ENCODE measurements at places on chromosomes 7 and 10.

DNA sequence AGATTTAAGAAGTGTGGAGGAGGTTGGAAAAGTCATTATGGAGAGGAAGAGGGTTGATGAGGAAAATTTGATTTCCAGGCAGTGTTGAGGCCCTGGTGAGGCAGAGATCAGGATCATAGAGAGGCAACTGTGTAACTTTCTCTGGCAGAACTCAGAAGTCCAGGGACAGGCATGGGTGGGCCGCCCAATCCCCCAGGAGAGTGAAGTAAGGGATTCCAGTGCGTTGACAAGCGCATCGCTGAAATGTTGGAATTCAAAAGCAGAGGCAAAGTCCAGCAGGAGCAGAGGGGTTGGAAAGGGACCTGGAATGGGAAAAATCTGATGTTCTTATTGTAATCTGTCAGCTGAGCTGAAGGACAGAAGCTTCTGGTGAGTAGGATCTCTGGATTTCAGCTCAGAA is 207.3 kb downstream of the FAM107B start:
- no peak for DNase-seq

- peak; percentile 90 for DNase-seq
These were observed 28.2 kb downstream of the PUS7 start for GRCh38 chr7:105493923-105494315.

DNA sequence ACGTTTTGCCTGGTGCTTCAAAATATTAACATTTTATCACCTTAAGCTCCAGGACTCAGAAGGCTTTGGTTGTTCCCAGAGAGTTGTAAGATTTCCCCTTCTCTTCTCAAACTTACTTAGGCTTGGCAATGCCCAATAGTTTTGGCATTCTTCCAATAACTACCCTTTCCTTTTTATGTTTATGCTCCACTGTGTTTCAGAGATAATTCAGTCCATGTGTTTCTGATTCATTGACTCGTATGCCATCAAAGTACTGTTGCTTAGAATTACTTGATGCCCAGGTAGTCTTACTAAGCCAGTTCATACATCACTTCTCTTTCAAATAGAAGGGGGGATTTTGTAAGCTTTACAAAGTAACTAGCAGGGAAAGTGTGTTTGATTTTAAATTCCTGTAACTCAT is 66.6 kb downstream of the AGMO start:
- DNase-seq, result no peak

DNA sequence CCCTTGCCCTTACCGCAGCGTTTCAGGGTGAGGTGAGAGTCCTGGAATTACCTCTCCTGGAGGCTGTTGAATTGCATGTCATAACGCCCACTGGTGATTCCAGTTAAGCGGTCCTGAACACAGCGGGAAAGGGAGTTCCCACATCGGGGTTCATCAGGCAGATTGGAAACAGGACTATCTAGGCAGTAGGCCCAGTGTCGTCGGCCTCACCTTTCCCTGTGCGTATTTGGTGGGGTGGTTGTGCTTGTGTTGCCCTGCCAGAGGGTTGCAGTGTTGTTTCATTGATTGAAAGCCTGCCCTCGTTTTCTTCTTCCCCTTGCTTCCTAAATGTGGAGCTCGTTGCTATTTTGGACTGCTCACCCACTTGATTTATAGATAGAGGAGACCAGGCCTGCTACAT is 10.6 kb upstream of the SUN1 start:
- DNase-seq, result no peak

DNA sequence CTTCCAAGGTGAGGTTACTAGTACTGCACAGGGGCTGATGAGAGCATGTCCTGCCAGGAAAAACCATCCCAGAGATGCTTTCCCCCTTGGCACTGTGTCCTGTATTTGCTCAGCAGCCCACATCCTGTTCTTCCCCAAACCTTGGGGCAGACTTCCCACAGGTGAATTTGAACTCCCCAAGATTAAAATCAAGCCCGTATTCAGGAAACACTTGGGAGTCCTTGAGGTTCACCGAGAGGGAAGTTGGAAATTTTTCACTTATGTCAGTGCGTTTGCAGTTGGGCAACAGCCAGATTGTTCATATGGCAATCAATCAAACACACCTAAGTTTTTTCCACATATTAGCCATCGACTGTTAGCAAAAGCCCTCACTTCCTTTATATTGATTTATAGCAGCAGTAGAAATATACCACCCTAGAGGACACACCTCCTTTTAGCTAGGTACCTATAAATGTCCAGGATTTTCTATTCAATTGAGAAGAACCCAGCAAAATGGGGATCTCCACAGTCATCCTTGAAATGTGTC is at the start of gene DMBT1:
TSS of gene DMBT1 (plus strand) at position 476 of the 526 bp plus-strand sequence. CDS start at position 493, 17 bp downstream.
- no peak for DNase-seq

- DNase-seq, result no peak
These were observed 10.4 kb downstream of the DENND11 start for GRCh38 chr7:141691540-141691939.

- no peak for DNase-seq
These were observed 466.5 kb downstream of the GRID1 start for GRCh38 chr10:85900061-85900460.

DNA sequence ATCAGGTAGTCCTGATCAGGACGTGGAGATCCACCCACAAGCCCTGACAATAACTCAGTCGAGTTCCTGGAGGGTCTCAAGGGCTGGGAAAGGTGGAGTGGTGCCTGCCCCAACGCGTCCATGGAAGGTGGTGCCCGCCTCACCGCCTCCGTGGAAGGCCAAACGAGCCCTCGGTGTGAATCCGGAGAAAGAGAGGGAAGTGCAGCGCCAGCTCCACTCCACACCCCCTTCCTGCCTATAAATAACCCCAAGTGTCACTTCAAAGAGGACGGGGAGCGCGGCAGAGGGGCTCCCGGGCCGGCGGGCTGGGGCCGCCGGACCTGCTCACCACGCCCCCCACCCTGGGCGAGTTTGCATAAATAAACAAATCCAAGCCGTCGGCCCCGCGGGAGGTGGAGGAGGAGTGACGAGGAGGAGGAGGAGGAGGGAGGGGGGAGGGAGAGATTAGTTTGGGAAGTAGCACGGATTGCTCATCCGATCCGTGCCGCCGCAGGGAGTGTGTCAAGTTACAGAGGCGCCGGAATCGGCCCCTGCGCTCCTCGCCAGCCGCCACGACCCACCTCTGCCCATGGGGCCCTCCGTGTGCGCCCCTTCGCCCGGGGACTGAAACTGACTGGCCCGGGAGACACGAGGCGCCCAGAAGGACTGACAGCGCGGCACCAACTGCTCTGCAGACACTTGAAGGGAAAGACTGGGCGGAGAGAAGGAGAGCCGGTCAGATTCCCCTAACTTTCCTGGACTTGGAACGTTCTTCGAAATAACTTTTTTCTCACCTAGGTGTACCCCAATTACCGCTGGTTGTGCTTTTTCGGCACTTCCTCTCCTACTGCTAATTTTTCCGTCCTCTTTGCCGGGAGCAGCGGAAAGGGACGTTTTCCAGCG is at the start of gene COL13A1:
TSS of gene COL13A1 (plus strand) at position 473 of the 882 bp plus-strand sequence. CDS start 518 bp downstream, outside the sequence.
- DNase-seq, result peak; percentile 71

- DNase-seq, result peak; percentile 17
These were observed 21.2 kb downstream of the CYP3A4 start for GRCh38 chr7:99762680-99763327.

DNA sequence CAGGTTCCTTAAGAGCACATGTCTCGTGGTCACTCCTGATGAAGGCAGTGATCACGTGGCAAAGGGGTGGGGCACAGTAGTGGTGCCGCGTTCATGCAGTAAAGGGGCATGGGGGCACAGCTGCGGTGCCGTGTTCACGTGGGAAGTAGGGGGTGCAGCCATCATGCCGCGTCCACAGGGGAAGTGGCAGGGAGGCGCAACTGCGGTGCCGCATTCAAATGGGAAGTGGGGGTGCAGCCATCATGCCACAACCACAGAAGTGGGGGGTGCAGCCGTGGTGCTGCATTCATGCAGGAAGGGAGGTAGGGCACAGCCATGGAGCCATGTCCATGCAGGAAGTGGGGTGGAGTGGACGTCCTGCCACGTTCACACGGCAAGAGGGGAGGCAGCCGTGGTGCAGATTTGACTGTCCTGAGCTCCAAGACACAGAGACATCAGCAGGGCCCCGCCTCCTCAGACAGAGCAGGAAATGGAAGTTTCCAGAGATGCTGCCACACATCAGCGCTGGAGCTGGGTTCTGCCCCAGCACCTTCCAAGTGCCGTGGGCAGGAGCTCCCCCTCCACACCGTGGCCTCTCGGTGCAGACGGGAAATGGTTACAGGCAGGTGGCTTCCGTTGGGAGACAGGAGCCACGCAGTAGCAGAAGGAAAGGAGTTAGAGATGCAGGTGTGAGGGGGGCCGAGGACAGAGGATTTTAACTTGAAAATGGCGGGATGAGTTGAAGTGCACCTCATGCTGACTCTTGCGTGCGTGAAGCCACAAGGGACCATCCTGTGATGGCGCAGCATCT is 95.0 kb upstream of the DDC start:
- DNase-seq, result no peak

GRCh38 chr7:105649727-105650381 is 68.6 kb upstream of the EFCAB10 start:
- DNase-seq, result peak; percentile 74

DNA sequence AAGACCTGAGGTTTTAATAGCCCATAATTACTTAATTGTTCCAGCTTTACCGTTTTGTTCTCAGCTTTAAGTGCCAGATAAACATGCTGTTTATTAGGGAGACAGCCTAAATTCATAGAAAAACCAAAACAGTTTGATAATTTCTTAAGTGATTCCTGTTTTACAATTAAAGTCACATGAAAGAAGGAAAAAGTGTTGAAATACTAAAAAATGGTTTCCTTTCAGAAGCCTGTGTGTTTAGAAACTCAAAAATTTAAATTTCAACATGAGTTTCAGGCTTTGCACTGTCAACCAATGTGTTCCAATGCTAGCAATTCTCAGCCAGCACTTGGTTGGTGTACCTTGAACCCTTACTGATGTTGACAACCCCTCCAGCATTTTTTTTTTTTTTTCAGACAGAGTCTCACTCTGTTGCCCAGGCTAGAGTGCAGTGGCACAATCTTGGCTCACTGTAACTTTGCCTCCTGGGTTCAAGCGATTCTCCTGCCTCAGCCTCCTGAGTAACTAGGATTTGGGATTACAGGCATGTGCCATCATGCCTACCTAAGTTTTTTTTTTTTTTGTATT is 135.3 kb downstream of the ICA1 start:
- no peak for DNase-seq

DNA sequence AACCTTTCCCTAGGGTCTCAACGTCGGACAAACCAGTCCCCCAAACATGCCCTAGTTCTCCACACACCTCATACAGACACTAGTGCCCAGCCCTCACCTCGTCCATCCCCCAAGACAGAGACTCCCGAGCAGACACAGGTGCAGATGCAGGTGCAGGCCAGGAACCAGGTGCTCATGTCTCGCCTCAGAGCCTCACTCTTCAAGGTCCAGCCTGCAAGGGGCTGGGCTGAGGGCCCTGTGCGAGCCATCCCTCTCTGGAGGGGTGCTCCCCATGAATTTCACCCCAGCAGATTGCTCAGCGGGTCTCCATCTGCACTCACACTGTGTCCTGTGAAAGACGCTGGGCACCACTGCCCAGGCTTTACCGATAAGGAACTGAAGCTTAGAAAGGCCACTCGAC is 36.9 kb upstream of the TUBB8 start:
- DNase-seq, result no peak

GRCh38 chr10:58431903-58432302 is 46.7 kb downstream of the TFAM start:
- DNase-seq, result no peak

GRCh38 chr10:114859222-114859621 is 37.6 kb downstream of the FHIP2A start:
- DNase-seq, result no peak

- DNase-seq, result peak; percentile 62
These were observed 2.4 kb downstream of the ADCK2 start for GRCh38 chr7:140674899-140675701.

DNA sequence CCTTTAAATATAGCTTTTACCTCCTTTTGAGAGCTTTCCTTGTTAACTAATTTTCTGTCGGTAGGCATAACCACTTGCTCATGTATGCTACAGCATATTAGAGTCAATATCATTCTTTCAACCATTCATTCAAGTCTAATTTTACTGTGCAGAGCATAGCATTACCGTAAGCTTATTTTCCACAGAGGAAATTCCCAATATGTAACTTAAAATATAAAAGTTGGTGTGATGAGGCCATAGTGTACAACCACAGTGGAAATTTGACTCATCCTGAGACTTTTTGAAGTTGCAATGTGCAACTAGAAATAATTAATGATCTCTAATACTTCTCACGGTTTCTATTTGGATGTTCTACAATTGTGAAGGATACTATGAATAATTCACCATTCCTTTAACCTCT is 80.6 kb upstream of the KLF6 start:
- no peak for DNase-seq

DNA sequence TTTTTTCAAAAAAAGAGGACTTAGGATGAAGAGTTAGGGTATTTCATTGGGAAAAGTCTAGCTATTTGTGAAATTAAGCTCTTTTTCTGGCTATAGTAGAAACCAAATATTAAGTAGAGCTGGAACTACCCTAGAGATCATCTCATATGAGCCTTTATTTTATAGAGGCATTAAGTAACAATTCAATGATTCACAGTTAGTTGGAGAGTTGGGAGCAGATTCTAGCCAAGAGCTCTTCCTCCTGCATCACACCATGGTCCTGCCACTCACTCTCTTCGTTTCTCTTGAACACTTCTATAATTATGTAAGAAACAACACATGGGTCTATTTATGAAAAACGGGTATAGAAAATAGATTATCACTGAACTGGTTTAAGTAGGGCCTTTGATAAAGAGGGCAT is 76.1 kb upstream of the ANK3 start:
- peak; percentile 32 for DNase-seq

DNA sequence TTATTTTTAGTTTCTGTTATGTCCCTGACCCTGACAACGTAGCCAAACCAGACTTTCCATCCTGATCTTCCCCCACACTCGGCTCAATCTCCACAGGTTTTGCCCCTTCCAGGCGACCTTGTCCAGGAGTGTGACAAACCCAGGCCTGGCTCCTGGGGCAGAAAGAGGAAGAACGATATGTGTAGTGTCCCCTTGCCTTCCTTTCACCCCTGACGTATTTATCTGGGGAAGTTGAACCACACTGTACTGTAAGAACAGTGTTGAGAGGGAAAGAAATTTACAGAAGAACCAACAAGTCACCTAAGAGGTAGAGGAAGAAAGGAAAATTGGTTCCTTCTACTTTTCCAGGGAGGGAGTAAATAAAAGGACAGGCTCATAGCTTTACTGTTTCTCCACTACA is 158.0 kb downstream of the VTI1A start:
- no peak for DNase-seq

GRCh38 chr10:74150990-74151878 is at the start of gene ADK:
ADK (plus strand) TSS chr10:74151221; CDS start chr10:74151279, 58 bp downstream.
- peak; percentile 98 for DNase-seq

- peak; percentile 96 for DNase-seq
These were observed 19.9 kb downstream of the CPA1 start for GRCh38 chr7:130400120-130400572.

Measured in fibroblast of skin of scalp (primary cell).